Thoracic aorta endothelial cell (primary cell): ENCODE measurements at places on chromosomes 6 and 20. TPM values are rescaled to one million over a fixed set of nuclear protein-coding genes. Genes with fewer than 3 reads are reported as not detected.

Gene LRRC1
- total RNA-seq: 14.0 and 14.6 TPM in 2 replicates

Gene AVP
- not detected in 2 replicates for total RNA-seq

Gene SLC32A1
- not detected in 2 replicates for total RNA-seq

Gene ULBP1
- 0.43 and 1.1 TPM in 2 replicates for total RNA-seq

Gene DAAM2
- total RNA-seq: under 0.01 and 0.07 TPM in 2 replicates

Gene HLA-DQA1
- not detected in 2 replicates for total RNA-seq
